ENCODE measurements at places on chromosomes 2 and 18. TPM values are rescaled to one million over a fixed set of nuclear protein-coding genes. Genes with fewer than 3 reads are reported as not detected.
A peak's percentile ranks its signal among the peaks of the same experiment; 100 is the strongest.

Gene LYPD1
- 17.8 TPM for total RNA-seq

Gene CD8A
- total RNA-seq: 1.1 TPM

Gene RSAD2
- total RNA-seq: 6.9 TPM

Gene REG3G
- not detected for total RNA-seq

Gene C1GALT1C1L
- total RNA-seq: not detected

Gene LIPG
- total RNA-seq: 18.2 TPM

Gene STAMBP
- total RNA-seq: 20.4 TPM

- no peak for DNase-seq
Observed at GRCh38 chr2:192369969-192370368, 175.2 kb upstream of the TMEFF2 start.

DNA sequence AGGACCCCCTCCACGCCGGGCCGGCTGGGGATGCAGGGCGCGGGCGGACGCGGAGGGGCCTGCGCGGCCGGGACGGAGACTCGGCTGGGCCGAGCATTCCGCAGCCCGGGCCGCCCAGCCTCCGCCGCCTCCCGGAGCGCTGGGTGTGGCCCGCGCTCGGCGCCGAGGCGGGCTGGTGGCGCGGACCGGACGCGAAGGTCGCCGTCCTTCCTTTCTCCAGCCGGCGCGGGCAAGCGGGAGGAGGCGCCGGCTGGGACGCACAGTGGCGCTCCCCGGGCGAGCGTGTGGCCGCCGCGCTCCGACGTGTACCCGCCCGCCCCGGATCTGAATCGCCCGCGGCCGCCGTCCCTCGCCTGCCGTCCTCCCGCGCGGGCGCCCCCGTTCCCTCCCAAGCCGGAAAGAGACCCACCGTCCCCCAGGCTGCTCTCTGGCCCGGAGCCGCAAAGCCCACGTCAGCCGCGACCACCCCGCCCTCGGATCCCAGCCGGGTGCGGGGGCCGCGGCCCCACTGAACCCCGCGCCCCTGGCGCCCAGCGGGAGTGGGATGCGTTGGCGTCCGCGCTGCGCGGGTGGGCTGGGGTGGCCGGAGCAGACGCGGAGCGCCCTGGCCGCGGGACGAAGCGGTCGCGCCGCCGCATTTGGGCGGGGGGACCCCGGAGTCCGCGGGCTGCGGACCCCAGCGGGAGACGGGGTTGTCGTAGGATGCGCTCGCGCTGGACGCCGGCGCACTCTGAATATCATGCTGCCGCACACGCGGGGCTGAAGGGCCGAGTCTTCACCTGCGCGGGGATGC, 634 bp downstream of the SPATS2L start:
- peak; percentile 29 for DNase-seq

- no peak for DNase-seq
Observed at GRCh38 chr2:46999857-47000678, 84.5 kb upstream of the MCFD2 start.

- DNase-seq: no peak
Observed at GRCh38 chr2:11591091-11591490, 57.2 kb downstream of the GREB1 start.

DNA sequence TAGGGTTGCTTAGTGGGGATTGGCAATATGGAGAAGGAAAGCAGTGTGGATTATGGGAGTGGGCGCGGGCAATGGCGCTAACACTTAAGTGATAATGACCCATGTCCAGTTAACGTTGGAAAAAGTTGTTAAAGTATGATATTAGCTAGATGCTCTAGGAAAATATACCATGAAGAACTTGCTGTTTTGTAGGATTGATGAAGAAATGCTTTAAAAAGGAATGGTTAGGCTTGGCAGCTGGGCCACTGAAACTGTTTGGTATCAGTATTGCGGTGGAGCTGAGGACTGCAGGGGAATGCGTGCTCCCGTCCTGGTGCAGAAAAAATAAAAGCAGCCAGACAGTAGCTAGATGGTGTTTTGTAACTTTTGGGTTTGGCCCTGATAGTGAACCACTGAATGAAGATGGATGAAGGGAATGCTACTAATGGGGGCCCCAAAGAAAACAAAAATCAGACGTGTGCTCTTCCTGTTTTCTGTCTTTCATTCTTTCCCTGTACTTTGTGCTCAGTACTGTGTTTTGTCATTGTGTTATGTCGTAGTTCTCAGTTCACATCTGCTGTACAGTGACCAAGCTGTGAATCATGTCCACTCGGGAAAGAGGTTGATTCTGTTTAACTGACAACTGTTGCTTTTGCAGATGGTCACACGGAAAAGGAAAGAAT, 999 bp downstream of the INSIG2 start:
- DNase-seq: no peak

GRCh38 chr2:71372042-71372441, 40.5 kb downstream of the ZNF638 start:
- no peak for DNase-seq

GRCh38 chr18:35868915-35869314, 103.6 kb upstream of the RMP24 start:
- DNase-seq: no peak

- DNase-seq: no peak
Observed at GRCh38 chr18:74288041-74288440, 3.7 kb downstream of the CYB5A start.

DNA sequence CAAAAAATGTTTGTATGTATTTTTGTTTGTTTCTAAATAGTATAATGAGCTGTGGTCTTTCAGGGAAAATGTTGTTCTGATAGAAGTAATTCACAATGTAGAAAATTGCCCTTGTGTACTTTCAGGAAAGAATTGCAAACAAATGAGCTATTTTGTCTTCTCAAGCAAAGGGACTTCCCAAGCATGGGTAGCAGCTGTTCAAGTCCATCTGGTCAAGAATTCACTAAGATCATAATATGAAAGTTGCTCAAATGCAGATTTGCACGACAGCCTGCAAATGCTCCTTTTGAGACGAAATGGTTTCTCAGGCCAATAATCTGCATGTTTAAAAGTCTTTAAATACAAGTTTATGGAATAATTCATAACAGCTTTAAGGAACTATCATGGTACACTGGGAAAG, 51.9 kb upstream of the HNMT start:
- no peak for DNase-seq

DNA sequence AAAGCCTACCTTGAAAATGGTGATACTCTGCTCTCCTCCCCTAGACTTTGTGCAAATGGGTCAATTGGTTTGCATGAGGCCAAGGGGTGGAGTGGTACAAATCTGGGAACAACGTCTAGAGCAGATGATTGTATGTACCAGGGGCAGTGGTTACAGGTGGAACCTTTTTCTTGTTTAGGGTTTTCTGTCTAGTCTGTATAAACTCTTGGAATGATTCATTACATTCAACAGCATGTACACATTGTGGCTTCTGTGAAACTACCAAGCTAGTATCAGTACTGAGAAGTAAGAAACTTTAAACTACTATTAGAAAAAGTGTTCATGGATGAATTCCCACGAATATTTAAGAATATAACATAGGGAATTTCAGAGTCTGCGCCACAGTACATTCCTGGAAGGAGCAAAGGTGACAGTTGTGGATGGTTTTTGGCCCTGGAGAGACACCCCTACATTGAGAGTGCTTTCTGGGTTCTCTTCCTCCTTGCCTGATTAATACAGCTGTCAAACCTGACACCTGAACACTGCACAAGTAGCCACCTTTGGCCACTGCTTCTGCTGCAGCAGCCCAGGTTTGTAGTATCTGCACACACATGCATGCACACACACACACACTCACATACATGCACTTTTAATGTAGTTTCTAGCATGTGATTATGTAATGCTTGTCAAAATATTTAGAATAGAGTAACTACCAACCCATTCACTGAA, 30.0 kb downstream of the CFAP221 start:
- DNase-seq: no peak

GRCh38 chr2:172870396-172870795, 134.8 kb downstream of the RAPGEF4 start:
- DNase-seq: no peak

DNA sequence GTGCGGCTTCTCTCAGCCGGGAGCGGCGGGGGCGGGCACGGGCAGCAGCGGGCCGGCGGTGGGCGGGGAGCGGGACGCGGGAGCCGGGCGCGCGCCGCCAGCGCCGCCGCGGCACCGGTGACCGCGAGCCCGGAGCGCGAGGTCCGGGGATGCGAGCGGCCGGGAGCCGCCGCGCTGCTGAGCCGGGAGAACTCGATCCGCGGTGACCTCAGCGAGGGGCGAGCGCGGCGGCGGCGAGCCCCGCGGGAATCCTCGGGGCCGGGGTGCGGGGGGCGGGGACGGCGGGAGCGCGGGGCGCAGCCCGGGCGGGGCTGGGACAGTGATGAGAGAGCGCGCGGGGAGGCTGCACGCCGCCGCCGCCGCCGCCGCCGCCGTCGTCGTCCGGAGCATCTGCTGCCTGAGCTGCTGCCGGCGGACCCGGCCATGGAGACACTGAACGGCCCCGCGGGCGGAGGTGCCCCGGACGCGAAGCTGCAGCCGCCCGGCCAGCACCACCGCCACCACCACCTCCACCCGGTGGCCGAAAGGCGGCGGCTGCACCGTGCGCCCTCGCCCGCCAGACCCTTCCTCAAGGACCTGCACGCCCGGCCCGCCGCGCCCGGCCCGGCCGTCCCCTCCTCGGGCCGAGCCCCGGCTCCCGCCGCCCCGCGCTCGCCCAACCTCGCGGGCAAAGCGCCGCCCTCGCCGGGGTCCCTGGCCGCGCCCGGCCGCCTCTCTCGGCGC, at the start of gene MTCL1:
TSS of gene MTCL1 (plus strand) at position 319 of the 723 bp plus-strand sequence. CDS start at position 424, 105 bp downstream.
- peak; percentile 58 for DNase-seq

DNA sequence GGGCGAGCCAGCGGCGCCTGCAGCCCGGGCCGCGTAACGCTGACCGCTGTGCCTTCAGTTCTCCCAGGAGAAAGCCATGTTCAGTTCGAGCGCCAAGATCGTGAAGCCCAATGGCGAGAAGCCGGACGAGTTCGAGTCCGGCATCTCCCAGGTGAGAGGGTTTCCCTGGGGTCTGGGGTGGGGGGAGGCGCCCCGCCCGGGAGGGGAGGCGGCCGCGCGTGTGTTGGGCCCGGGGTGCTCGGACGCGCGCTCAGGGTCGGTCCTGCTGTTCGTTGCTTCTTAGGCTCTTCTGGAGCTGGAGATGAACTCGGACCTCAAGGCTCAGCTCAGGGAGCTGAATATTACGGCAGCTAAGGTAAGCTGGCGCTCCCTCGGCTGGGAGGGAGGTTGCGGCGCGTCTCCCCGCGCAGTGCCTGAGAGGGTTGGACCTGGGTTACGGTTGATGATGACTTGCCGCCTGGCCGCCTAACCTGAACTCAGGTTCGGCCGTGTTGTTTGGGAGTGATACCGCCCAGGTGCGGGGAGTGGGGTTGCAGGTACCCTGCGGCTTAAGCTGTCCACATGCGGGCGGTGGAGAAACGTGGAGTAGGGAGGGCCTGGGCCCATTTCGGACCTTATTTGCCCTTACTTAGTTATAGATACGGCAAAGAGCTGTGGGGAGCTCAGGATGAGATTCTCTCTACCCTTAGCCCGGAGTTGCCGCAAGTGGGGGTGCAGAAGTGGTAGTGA, 638 bp downstream of the RPS7 start:
- DNase-seq: no peak

- DNase-seq: no peak
Observed at GRCh38 chr2:223722226-223722625, 115.2 kb downstream of the AP1S3 start.

GRCh38 chr2:226740039-226740648, 59.5 kb downstream of the IRS1 start:
- DNase-seq: no peak

DNA sequence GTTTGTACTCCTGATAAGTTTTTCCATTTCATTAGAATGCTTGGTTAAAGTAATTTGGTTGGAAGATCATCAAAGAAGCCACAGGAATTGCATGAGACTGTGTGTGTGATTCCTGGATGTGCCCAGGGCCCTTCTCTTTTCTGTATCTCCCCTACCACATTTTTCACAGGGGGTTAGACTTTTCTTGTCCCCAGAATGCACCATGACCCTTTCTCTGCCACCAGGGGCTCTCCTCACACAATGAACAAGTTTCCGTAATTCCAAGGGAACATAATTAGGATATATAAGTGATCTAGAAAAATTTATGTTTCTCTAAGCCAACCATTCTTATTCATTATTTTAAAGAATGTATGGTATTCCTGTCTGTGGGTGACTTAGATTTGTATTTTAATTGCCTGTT, 291.8 kb downstream of the NEDD4L start:
- DNase-seq: no peak

DNA sequence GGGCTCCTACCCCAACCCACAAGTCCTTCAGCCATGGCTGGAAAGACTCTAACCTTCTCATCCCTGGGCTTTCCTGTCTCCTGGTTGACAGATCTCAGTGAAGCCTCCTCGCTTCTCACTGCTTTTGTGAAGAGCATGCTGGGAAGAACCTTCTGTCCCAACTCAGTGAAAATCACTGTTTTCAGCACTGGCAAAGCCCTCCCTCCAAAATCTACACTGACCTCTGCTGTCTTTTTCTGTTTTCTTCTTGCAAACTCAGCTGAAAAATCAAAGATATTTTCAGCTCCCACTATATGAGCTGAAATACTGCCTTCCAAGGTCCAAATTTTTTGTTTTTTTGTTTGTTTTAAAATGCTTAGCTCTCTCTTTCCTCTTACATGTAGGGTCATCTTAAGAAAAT, 266.3 kb upstream of the AGAP1 start:
- no peak for DNase-seq

Data from occipital lobe (tissue), 3 donors.